Breast epithelium (tissue), 4 donors: ENCODE measurements at places on chromosomes 7 and 10. TPM values are rescaled to one million over a fixed set of nuclear protein-coding genes. Genes with fewer than 3 reads are reported as not detected.

The KDM7A gene
- 33.1 TPM for total RNA-seq

The GPR146 gene
- 24.1 TPM for total RNA-seq

The VWA2 gene
- 0.48 TPM for total RNA-seq

The SMO gene
- 10.2 TPM for total RNA-seq

The HOXA6 gene
- total RNA-seq, result 16.0 TPM

The KCNMA1 gene
- total RNA-seq, result 15.1 TPM

The HILPDA gene
- 27.7 TPM for total RNA-seq

The CYP3A4 gene
- total RNA-seq, result 0.64 TPM

The CUL2 gene
- 22.7 TPM for total RNA-seq

The AQP1 gene
- 213 TPM for total RNA-seq

The MGAM2 gene
- total RNA-seq, result under 0.01 TPM

The ARHGEF5 gene
- total RNA-seq, result 71.7 TPM

The GPER1 gene
- total RNA-seq, result 2.6 TPM

The ARL5B gene
- total RNA-seq, result 23.6 TPM

The LRMDA gene
- total RNA-seq, result 8.3 TPM

The ENTPD1 gene
- 26.9 TPM for total RNA-seq

The BTRC gene
- 13.4 TPM for total RNA-seq
